ENCODE measurements at places on chromosomes 11 and 22.
A peak's percentile ranks its signal among the peaks of the same experiment; 100 is the strongest.

GRCh38 chr11:78256962-78257361 is 68.2 kb downstream of the USP35 start:
- no peak for DNase-seq

- DNase-seq: no peak
Measured at GRCh38 chr11:37978647-37979046, 1380.6 kb upstream of the RAG2 start.

- DNase-seq: no peak
Measured at GRCh38 chr22:45169591-45170466, 6.1 kb downstream of the NUP50 start.

DNA sequence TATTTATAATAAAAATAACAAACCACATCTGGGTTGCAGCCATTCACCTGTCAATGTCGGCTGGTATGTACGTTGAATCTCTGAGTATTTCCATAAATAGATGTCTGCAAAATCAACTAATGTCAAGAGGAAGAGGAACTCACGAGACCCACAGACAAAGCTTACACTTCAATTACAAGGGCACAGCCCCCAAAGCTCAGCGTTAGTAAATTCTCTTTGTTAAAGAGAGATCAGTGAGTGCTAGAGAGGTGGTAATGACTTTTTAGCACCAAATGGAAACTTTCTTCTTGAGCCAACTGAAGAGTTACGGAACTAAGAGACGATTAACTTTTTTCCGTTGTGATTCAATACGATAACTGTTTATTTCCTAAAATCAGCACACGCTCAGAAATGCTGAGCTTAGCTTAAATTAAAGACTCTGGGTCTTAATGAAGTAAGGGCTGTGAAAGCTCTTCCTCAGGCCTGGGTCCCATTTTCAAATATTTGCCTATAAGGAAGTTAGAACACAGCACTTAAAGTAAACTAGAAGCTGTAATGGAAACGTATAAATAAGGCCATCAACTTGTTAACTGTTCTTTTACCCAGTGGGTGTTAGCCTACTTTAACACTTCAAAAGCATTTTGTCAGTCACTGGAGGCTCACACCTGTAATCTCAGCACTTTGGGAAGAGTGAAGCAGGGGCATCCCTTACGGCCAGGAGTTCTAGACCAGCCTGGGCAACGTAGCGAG is 22.8 kb upstream of the TFIP11 start:
- no peak for DNase-seq

GRCh38 chr22:22752556-22753477 is 108.4 kb downstream of the GGTLC2 start:
- DNase-seq: no peak

GRCh38 chr22:43465291-43466015 is 53.6 kb downstream of the MPPED1 start:
- DNase-seq: no peak

GRCh38 chr11:103714246-103714645 is 322.2 kb upstream of the DDI1 start:
- DNase-seq: no peak

- no peak for DNase-seq
Measured at GRCh38 chr11:8942518-8943066, at the start of gene ASCL3. Gene ASCL3 (minus strand): TSS chr11:8943016. CDS start chr11:8938161, 4,855 bp downstream.

DNA sequence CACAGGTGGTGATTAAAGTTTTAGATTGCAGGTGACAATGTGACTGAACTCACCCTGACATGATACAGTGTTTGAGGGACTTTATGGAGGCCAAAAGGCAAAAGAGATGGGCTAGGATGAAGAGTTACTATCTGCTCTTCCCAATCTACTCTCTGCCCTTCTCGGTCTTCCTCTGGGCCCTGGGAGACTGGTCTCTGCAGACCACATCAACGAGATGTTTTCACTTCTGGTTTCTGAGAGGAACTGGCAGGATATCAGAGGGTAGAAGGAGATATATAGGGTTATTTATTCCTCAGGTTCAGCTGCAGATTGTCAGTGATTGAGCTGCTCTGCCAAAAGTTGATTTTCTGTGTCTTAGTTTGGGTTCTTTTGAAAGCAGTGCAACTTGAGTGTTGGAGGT is 32.4 kb upstream of the CD44 start:
- no peak for DNase-seq

DNA sequence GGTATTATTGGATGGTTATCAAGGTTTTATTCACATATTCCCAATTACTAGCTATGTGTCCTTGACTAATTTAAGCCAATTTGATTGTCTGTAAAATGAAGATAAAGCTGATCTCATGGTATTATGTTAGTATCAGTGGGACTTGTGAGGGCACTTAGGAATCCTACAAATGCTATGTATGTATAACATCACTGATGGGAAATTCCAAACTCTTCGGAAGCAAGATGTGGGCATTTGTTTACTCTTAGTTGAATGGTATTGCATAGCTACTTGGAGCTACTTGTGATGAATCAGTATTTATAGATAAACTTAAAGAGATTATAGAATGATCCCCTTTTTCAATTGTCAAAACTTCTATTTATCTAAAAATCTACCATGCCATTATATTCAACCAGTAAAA is 239.9 kb downstream of the CNTN5 start:
- no peak for DNase-seq

GRCh38 chr11:65448074-65448417 is 25.4 kb downstream of the NEAT1 start:
- DNase-seq: peak; percentile 10

DNA sequence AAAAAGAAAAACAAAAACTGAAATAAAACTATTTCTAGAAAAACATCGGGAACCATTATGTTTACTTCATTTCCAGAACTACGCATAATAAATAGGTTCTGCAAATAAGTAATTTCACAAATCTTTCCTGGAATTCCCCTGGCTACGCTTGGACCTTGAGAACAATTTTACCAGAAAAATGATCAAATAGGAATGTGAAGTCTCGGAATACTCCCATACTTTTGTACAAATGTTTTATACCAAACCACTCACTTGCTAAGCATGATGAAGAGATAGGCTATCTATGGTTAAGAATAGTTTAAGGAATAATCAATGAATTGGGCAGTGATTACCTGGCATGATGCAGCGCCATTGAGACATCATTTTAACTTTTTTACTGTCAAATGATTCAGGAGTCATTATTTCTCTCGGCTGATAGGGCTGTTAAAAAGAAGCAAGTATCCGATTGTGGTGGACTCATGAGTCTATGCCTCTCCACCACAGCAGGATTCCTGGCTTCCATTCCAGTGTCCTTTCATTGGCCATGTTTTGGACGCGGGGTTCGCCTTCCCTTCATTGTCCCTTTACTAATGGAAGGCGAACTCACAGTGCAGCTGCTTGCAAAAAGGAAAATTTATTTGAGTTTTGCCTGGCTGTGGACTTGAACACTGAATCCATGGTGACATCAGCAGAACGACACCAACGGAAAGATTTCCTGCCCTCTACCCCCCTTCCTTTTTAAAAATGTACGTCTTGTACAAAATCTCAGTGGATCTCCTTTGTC is 39.9 kb upstream of the BLID start:
- no peak for DNase-seq

DNA sequence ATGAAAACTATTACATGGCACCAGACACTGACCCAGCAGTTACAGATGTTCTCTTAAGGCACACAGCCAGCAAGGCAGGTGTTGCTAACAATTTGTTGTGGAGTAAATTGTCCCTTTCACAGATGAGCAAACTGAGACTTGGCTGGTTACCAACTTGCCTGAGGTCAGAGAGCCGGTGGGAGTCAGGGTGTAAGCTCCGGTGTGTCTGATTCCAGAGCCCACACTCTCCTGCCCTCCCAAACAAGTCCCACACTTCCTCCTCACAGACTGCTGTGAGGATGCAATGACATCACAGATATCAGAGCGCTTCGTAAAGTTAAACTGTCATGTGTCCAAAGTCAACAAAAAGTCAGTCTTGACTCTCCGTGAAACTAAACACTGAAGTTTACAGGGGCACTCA is 12.5 kb downstream of the GDPD5 start:
- DNase-seq: no peak

DNA sequence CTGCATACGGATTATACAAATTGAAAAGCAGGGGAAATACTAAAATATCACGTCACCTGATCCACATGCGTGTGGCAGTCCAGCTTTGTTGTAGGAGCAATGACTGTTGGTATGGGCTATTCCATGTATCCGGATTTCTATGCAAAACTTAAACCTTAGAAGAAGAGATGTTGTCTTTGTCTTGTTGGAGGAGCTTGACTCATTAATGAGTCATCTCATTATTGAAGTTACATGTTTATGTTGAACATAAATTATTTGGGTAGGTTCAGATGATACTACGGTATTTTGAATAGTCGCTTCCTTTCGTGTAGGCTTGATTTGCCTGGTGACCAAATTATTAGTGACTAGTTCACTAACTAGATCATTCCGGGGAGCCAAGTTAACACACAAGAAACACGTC is 806 bp upstream of the SAAL1 start:
- no peak for DNase-seq

GRCh38 chr22:20433191-20433590 is 4.4 kb downstream of the SCARF2 start:
- DNase-seq: no peak

DNA sequence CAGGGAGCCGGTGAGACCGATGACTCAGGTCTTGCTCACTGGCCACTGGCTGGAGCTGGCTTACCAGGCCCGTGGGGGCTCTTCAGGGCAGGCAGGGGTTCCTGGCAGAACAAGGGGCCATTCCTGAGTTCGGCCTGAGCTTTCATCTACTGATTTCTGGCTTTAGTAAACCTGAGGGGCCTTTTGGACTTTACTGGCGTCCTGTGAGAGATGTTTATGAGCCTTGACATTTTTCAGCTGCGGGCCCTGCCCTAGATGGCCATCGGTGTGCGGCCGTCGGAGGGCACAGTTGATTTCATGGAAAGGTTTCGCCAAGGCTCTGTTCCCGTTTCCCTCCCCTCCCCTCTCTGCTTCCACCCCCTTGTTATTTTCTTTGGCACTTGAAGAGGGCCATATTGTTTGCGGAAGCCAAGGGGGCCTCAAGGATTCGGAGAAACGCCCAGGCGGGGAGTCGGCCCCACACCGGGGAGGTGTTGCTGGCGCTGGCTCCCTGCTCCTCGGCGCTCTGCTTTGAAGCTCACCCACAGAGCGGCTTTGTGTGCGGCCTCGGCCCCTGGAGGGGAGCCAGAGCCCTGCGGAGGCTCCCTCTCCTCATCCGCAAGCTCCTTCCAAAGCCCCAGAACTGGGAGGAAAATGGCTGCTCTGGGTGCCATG is 17.7 kb downstream of the ELF5 start:
- no peak for DNase-seq

GRCh38 chr11:13278609-13279486 is 1.3 kb downstream of the BMAL1 start:
- no peak for DNase-seq

All from ACHN (cell line).